Stimulated activated CD8-positive, alpha-beta memory T cell treated with anti-CD3 and anti-CD28 coated beads, Interleukin-7, amount 100 ng/mL, for 48 hours (primary cell): ENCODE measurements at places on chromosomes 6 and 20.

GRCh38 chr6:111727041-111727440 lies 121.4 kb upstream of the TRAF3IP2 start:
- DNase-seq: no peak

DNA sequence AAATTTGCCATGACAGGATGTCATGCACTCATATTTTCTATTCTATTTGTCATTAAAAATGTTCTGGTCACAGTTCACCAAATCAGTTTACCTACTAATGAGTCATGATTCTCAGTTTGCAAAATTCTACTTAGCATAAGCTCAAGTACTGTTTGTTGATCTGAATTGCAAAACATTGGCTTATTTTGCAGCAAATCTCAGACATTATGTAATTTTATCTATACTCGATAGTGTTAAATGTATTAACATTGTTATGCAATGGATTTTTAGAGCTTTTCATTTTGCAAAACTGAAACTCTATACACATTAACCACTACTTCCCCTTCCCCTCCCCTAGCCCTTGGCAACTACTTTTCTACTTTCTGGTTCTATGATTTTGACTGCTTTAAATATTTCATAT lies 213.8 kb upstream of the ZFP64 start:
- no peak for DNase-seq

GRCh38 chr6:11085758-11086435 lies 7.7 kb upstream of the SMIM13 start:
- no peak for DNase-seq

- no peak for DNase-seq
Observed at GRCh38 chr6:4324746-4325145, 189.4 kb upstream of the ECI2 start.

- DNase-seq: no peak
Observed at GRCh38 chr20:15991279-15991678, 582.0 kb downstream of the KIF16B start.

DNA sequence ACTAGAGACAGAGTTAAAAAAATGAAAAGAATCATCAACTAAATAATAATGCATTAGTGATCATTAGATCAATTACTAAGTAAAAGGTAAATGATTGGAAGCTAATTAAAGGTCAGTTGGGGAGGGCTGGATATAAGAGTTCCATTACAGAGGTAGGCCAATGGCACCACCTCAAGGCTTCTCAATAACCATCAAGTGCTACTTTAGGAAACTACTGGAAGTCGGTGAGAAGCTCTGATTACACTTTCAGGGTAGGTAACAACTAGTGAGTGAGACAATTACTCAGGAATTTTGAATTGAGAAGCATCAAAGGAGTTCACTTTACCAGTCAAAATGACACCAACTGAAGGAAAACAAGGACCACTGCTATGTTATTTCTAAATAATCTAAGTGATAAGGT lies 90.2 kb upstream of the HDAC2 start:
- no peak for DNase-seq

DNA sequence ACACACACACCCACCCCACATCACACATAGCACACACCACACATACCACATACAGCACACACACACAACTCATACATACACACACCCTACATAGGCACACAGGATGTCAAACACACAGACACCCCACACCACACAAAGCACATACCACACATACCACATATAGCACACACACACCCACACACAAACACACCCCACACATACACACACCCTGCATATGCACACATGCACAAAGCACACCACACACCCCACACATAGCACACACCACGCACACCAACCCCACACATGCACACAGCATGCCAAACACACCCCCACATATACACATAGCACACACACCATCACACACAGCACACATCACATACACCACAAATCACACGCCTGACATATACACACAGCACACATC lies 79.1 kb downstream of the RAMACL start:
- no peak for DNase-seq

- DNase-seq: no peak
Observed at GRCh38 chr6:37187321-37188022, 17.5 kb downstream of the PIM1 start.

DNA sequence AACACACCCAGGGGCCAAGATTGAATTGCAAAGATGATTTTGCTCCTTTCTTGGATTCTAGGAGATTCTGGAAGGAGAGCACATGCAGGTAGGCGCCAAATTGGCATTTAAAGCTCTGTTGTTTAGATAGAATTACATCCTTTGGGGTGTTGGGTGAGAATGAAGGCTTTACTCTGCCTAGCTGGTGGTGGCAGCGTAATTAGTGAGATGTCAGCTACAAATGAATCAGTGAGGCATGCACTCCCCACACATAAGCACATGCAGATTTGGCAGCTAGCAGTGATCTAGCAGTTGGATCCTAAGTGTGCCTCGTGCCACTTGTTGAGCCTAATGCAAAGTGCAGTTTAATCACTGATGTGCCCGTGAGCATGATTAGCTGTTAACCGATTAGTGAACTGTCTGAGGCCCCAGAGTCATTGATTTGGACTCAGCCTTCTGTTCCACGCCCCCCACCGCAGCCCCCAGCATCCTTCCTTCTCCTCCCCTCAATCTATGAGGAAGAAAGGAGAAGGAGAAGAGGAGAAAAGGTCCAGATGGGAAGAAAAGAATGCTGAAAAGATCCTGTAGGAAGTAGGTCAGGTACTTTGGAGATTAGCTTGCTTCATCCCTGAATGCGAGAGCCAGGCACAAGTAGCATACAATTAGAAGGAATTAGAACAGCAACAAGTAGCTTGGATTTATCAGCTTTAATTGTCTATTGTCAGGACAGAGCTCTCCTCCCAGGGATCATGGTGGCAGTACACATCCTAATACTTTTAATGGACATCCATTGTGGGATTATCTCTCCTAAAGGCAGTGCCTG lies 6.0 kb upstream of the PRDM1 start:
- no peak for DNase-seq

DNA sequence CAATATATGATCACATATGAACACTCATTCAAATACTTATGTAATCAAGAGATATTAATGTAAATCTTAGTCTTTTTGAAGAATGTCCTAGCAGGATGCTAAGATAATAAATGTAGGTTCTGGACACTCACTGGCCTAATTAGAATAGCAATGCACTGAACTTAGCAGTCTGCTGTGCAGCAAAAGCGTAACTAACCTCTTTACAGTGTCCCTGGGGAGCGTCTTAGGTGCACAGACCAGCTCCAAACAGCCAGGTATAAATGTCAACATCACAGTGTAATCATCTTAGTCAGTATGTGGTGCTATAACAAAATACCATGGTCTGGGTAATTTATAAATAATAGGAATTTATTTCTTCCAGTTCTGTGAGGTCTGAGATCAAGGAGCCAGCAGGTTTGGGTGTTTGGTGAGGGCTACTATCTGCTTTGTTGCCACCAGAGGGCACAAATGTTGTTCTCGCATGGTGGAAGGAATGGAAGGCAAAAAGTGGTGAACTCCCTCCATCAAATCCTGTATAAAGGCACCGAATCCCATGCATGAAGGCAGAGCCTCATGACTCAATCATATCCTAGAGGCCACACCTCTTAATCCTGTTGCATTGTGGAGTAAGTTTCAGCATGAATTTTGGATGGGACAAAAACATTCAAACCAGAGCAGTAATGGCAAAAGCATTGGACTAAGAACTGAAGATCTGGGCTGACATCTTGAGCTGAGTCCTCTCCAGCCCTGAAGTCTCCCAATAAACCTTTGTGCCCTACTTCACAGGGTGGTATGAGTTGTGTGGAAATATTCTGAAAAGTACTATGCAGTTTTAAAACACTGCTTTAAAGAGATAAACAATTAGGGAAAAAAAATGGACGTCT lies 41.8 kb upstream of the FOXO3 start:
- DNase-seq: no peak

- DNase-seq: no peak
Observed at GRCh38 chr6:112979830-112980229, 632.7 kb downstream of the RFPL4B start.

DNA sequence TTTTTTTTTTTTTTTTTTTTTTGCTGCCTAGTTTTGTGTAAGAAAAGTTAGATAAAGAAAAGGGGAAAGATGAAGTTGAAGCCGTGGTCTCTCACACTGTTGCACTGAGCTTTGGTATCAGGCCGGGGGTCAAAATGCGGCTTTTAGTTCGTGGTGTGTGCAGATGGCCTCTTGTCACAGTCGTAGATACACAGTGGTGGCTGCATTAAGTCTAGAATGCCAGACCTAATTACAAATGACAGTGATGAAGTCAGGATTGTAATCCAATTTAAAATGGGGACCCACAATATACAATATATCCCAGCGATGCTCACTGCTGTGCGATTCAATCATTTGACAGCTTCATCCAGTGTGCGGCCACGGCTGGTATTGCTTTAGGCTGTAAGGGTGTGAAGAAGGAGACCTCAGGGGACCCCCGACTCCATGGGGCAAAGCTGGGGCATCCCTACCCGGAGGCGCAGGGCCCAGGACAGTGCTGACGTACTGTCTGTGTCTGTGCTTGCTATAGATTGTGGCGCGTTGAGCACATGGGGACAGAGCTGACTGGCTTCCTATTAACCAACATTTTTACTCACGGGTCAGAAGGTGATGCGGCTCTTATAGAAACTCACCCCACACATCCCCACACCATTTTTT lies 210.0 kb upstream of the SOX4 start:
- no peak for DNase-seq

DNA sequence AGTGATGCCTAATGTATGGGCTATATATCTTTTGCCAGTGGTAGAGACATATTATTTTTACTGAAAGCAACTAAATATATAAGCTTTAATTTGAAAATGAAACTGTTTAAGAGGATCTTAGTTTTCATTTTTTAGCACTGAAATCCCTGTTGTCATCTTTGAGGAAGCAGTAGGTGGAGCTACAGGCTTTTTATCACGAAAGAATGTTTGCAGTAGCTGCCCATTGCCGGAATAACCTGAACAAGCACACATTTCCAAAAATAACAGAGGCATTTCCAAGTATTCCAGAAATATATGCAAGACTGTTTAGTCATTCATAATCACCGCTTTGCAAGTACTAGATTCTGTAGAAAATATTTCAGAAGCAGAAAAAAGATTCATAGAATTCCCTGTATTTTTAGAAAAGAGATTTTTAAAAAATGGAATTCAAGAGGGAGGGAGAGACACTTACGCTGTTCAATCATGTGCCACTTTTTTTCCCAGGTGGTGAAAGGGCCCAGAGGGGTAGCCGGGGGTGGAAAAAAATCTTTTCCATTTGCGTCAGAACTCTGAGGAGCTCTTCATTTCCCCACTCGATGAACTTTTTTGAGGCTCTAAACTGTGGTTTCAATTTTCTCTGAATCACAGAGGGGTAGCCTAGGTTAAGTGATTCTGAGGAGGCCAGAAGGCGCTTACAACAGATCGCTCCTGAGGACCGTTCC lies 142.5 kb upstream of the FERMT1 start:
- DNase-seq: no peak

DNA sequence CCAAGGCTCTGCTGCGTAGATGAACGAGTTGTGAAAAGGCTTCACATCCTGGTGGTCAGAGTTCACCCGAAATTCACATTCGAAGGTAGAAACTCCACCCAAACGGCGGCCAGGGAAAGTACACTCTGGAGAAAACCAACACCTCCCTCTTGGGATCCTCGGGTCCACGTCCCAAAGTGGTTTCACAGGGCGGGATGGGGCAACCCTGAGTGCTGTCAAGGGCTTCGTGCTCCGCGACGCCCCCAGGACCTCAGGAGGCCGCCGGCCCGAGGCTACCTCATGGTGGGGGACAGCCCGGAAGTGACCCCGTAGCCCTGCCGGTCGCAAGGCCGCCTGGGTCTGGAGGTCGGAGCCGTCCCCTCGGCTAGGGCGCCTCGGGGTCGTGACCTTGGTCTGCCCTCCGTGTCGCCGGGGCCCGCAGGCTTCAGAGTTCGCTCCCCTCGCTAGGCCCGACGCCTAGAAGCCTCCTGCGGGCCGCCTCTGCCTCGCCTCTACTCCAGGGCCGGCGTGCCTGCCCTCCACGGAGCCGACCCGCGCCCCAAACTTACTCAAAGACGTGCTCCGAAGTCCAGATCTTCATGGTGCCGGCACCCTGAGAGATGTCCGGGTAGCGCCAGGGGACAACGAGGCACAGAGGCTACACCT lies at the start of gene PRELID3B:
PRELID3B (minus strand) TSS at position 636 of the 645 bp plus-strand sequence; CDS start at position 580, 56 bp downstream.
- DNase-seq: no peak

- peak; percentile 20 for DNase-seq
Observed at GRCh38 chr6:4134841-4135664, at the start of gene ECI2. Gene ECI2 (minus strand): TSS chr6:4135575. CDS start chr6:4135560, 15 bp downstream.

GRCh38 chr20:59933849-59934585 lies 580 bp upstream of the SYCP2 start:
- peak; percentile 55 for DNase-seq

DNA sequence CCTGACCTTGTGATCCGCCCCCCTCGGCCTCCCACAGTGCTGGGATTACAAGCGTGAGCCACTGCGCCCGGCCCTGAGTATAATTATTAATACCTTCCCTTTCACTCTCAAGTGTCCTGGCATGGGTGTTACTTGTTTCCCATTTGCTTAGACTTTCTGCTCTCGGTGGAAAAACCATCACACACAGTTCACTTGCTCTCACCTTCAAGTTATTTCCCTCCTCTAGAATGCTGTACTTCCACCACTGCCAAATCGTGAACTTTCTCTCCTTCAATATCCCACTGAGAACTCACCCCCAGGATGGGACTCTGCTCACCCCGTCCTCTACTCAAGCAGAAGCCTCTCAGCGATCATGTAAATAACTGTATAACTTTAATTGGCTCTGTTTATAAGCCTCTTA lies 4.6 kb upstream of the HIVEP1 start:
- no peak for DNase-seq

DNA sequence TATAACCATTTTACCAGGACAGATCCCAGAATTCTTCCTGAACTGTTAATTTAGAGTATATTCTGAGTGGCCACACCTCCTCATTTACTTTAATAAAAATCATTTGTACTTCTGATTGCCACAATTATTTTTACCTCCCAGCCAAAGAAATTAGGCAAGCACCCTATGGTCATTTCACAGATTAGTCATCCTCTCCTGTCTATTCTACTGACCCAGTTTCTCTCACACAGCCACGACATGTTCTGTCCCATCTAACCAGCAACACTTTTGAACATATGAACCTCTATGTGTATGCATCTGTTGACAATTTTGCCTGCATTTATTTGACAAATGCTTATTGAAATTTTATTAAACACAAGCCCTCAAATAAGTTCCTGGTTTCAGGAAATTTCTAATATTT lies 202.6 kb upstream of the STXBP5 start:
- DNase-seq: no peak

- no peak for DNase-seq
Observed at GRCh38 chr6:67883500-67884366, 751.3 kb upstream of the ADGRB3 start.

GRCh38 chr6:17086469-17086868 lies 15.4 kb upstream of the STMND1 start:
- no peak for DNase-seq

- DNase-seq: no peak
Observed at GRCh38 chr20:61690993-61691838, 374.5 kb downstream of the TAF4 start.

DNA sequence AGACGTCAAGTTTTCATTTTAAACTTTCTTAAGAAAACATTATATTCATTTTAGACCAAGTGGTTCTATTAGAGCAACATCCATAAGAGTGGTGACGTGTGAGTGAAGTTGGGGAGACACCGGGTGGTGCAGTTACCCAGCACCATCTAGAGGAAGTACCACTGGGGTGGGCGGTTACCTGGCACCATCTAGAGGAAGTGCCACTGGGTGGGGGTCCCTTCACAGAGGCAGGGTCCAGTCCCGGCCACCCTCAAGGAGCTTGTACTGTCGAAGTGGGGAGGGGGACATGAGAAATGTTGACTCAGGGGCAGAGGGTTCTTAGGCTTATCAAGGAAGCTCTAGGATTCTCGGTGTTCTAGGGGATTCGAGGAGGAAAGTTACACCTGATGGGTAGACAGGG lies 26.2 kb downstream of the PHACTR3 start:
- no peak for DNase-seq
